Subcutaneous adipose tissue (tissue), 4 donors: ENCODE measurements at places on chromosomes 3 and 15. TPM values are rescaled to one million over a fixed set of nuclear protein-coding genes. Genes with fewer than 3 reads are reported as not detected.

Gene BRPF1
- total RNA-seq: 14.5 TPM

Gene DUOXA2
- not detected for total RNA-seq

Gene OR5K2
- not detected for total RNA-seq

Gene MESP2
- total RNA-seq: not detected

Gene CCDC51
- 18.1 TPM for total RNA-seq

Gene OIP5
- total RNA-seq: not detected

Gene SI
- not detected for total RNA-seq

Gene CASR
- not detected for total RNA-seq

Gene GOLGA6L7
- not detected for total RNA-seq

Gene C3orf20
- total RNA-seq: not detected

Gene TMCO5A
- total RNA-seq: not detected

Gene LSAMP
- 0.98 TPM for total RNA-seq

Gene FBXO40
- 0.16 TPM for total RNA-seq

Gene MYO1E
- 86.1 TPM for total RNA-seq

Gene EPHA6
- total RNA-seq: 0.94 TPM

Gene NEDD4
- total RNA-seq: 17.0 TPM

Gene STRIT1
- not detected for total RNA-seq

Gene CPN2
- not detected for total RNA-seq

Gene GOLGA8Q
- total RNA-seq: 9.0 TPM

Gene SLC12A8
- total RNA-seq: 1.0 TPM

Gene SAMMSON
- total RNA-seq: not detected

Gene NR2E3
- total RNA-seq: not detected

Gene TAGLN3
- total RNA-seq: not detected

Gene CD86
- total RNA-seq: 11.2 TPM

Gene LINGO1
- total RNA-seq: 0.57 TPM

Gene DISP2
- under 0.01 TPM for total RNA-seq

Gene IRAK2
- 14.4 TPM for total RNA-seq

Gene C2CD4A
- total RNA-seq: not detected

Gene PLSCR1
- 182 TPM for total RNA-seq

Gene SLC15A2
- 1.3 TPM for total RNA-seq

Gene GPR160
- 7.3 TPM for total RNA-seq

Gene CDCP1
- 2.9 TPM for total RNA-seq

Gene MGA
- total RNA-seq: 43.4 TPM

Gene EPHB3
- total RNA-seq: 0.22 TPM

Gene LRRN1
- not detected for total RNA-seq

Gene SERPINI2
- not detected for total RNA-seq

Gene GOLGA8G
- not detected for total RNA-seq

Gene TJP1
- total RNA-seq: 130 TPM

Gene ADAMTS7
- total RNA-seq: 9.7 TPM

Gene CFAP91
- total RNA-seq: 2.9 TPM

Gene COLQ
- total RNA-seq: 2.4 TPM

Gene SLC51B
- total RNA-seq: not detected

Gene SEC61A1
- 117 TPM for total RNA-seq

Gene GABRR3
- total RNA-seq: not detected
